Non-pigmented ciliary epithelial cell (primary cell): ENCODE measurements at places on chromosomes 16 and 17.

GRCh38 chr17:35213412-35213940 is 19.3 kb upstream of the SLC35G3 start:
- no peak for DNase-seq

- DNase-seq: no peak
Observed at GRCh38 chr16:5653041-5653440, 555.4 kb upstream of the EEF2KMT start.

DNA sequence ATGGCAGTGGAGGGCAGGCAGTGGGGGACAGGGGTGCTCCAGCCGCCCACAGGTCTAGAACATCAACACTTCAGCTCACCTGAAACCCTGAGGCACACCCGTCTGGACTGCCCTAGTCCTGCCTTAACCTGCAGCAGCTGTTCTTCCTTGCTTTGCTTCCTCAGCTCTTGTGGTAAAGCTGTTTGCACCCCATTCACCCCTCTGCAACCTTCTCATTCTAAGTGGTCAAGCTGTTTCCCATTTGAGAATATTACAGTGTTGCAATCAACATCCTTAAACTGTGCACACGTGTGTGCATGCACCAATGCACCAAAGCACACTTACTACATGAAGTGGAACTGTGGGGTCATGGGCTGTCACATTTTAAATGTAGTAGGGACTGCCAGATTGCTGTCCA is 32.4 kb downstream of the SCNN1B start:
- DNase-seq: no peak

DNA sequence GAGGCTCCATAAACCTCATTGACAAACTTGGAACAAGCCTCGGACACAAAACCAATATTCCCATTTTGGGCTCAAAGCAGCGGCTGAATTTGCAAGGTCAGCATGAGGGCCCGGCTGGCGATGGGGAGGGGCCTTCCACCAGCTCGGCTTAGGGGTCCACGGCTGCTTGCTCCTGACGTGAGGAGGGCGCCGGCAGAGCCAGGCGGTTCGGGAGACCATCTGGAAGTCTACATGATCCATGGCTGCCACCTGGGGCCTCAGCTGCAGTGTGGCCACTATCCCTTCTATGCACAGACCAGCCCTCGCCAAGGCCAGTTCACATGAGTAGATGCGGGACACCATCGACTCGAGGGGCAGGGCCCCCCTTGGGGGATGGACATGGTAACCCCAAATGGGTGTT is 39.1 kb downstream of the NDEL1 start:
- DNase-seq: no peak

DNA sequence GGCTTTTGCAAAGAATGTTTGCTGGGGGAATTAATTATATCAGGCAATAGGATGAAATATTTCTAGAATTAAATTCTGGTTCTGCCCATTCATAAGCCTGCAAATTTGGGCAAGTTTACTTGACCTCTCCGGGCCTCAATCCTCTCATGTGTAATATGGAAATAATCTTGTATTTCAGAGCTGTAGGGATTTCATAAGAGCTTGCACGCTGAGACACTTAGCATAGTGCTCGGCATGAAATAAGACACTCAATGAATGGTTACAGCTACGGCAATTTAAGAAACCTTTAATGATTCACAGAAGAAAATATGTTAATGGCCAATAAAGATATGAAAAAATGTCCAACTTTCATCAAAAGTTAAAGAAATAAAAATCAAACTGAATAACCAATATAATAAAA is 40.6 kb upstream of the PITPNM3 start:
- no peak for DNase-seq

- no peak for DNase-seq
Observed at GRCh38 chr17:39822051-39822451, 42.1 kb downstream of the IKZF3 start.
